ENCODE measurements at places on chromosomes 5 and 9.

GRCh38 chr9:86434039-86434726 lies 80.0 kb upstream of the TUT7 start:
- DNase-seq, result peak; percentile 9

DNA sequence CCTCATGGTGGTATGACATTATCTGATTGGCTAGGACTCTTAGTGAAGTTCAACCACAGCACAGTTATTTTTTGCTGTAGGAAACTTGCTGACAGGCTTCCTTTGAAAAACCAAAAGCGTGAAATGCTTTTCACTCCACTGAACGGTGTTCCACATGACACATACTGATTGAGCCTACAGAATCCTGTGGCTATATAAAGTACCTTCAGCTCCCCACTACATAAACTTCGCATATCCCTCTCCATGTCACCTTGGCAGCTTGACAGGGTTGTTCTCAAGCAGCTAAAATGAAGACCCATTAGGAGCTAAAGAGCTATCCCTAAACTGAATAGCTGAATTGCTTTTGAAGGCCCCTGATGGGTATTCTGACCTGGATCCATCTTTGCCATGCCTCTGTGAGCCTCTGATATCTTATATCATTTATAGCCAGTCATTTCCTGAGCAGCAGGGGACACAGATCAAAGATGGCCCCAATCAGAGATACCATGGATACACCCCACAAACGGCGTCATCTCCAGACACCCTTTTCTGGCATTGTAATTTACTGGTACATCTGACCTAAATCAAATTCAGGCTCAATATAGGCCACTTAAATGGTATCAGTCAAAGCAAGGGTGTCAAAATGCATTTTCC lies 91.5 kb downstream of the APBA1 start:
- DNase-seq, result no peak

GRCh38 chr9:70405808-70406433 lies 8.5 kb downstream of the KLF9 start:
- no peak for DNase-seq

GRCh38 chr5:31317665-31318064 lies 124.2 kb downstream of the CDH6 start:
- DNase-seq, result no peak

GRCh38 chr5:36200513-36200912 lies 41.2 kb downstream of the NADK2 start:
- no peak for DNase-seq

DNA sequence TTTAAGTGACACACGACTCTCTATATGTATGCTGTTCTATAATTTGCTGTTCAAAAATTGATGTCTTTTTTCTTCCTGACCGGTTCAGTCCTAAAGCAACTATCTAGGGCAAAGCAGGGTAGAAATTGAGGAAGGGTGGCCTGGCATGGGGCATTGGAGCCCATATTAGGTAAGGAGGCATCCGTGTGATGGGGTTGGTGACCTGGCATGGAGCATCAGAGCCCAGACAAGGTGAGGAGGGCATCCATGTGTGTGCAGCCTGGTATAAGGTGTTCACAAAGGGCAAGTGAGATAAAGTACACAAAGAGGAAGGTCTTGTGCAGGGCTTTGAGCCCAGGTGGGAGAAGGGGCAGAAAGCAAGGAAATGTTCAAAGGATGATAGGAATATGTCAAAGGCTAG lies 104.9 kb downstream of the PAM start:
- no peak for DNase-seq

DNA sequence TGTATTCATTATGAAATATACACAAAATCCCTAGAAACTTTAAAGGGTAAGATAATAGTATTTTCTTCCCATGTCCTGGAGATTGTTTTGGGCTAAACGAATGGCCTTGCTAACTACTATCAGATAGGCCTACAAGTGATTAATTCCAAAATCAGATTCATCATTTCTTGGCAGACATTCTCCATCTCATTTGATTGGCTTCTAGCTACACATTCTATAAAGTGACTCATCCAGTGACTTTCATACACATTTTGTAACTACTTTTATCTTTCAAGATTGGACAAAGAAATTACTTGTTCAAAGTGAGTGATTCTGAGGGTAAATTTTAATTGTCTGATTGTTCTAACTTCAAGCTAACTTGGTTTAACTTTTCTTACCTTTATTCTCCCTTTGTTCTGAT lies 93.3 kb downstream of the RAPGEF6 start:
- DNase-seq, result no peak

DNA sequence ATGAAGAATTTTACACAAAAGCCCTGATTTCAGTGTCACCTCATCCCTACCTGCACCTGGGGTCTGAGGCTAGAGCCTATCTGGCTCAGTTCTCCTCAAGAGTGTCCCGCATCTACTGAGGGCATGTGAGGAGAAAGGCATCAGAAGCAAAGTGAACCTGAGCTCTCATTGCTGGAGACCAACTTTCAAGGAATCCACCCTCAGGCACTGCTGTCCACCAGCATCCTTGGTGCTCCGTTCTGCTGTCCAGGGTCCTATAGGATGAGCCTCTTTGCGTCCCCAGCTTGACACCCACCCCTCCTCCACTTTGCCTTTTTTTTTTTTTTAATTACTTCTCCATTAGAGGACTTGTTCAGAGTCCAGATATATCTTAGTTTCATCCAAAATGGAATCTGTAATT lies 49.5 kb downstream of the CAMSAP1 start:
- no peak for DNase-seq

DNA sequence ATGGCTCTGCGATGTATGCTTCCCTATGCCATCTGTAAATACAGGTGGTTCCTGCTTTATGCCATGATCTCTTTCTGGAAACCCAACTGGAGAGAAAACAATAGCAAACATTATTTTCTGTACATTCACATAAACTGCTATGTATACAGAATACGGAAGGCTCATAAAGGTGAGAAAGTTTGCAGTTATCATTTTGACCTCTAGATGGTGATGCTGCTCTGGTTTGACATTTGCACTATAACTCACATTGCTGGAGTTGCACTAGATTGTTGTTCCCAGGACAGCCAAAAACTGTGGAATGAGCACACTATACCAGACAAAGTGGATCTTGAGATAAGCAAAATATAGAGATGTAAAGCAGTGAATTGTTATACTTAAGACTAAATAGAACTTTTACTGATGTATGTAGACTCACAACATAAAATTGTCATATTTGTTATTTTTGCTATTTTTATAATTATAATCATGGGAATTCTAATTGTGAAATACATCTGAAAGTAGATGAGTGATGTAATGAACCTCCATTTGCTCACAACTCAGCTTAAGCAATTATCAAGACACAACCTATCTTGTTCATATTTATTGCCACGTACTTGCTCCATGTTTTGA lies 246.5 kb downstream of the PTPRD start:
- no peak for DNase-seq

- no peak for DNase-seq
These were observed 1.4 kb downstream of the PDE4D start for GRCh38 chr5:59891962-59892643.

GRCh38 chr5:129104915-129105455 lies 10.4 kb downstream of the ISOC1 start:
- no peak for DNase-seq

GRCh38 chr9:91787931-91788330 lies 162.1 kb downstream of the ROR2 start:
- no peak for DNase-seq

DNA sequence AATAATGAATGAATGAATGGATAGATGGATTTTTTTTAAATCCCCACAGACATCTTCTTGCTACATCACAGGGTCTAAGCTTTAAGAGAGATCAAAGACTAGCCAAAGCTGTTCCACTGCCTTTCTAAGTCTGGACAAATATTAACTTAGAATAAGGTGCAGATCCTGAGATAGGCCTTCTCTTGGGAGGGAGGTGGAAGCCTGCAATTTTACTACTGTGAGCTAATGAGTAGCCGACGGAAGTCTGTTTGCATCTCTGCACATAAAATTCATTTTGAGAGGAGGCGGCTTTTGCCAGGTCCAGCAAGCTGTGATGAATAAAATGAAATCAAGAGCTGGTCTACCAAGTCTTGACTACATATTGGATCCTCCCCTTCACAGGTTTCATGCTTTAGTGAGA lies 484.9 kb downstream of the TMEM38B start:
- DNase-seq, result no peak

- DNase-seq, result no peak
These were observed 172.5 kb downstream of the CRB2 start for GRCh38 chr9:123528501-123528900.

DNA sequence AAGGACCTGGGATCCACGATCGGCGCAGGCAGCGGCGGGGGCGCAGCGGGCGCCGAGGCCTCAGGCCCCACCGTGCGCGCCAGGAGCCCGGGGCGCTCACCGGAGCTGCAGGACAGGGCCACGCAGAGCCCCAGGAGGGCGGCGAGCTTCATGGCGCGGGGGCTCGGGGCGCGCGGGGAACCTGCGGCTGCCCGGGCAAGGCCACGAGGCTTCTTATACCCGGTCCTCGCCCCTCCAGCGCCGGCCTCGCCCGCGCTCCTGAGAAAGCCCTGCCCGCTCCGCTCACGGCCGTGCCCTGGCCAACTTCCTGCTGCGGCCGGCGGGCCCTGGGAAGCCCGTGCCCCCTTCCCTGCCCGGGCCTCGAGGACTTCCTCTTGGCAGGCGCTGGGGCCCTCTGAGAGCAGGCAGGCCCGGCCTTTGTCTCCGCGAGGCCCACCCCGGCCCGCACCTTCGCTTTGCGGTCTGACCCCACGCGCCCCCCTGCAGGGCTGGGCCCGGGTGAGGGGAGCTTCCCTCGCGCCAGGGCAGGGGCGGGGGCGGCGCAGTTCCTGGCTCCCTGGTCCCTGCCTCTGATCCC lies at the start of gene SCGB3A1:
TSS of gene SCGB3A1 (minus strand) at position 189 of the 577 bp plus-strand sequence. CDS start at position 152, 37 bp downstream.
- no peak for DNase-seq

GRCh38 chr9:135075234-135076142 lies 12.0 kb upstream of the OLFM1 start:
- no peak for DNase-seq

DNA sequence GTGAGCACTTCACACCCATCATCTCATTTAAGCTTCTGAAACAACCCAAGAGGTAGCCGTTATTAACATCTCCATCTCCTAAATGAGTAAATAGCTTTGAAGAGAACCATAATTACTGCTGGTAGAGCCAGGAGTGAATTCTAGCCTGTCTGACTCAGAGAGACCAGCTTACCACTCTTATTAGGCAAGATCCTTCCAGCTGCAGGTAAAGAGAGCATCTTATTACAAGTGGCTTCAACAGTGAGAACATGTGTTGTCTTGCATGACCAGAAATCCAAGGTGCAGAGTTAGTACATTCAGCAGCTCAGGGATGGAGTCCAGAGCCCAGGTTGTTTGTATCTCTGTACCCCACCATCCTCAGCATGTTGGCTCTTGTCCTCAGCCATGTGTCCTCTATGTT lies 10.9 kb upstream of the AFAP1L1 start:
- no peak for DNase-seq

GRCh38 chr5:109939116-109939682 lies 249.5 kb downstream of the MAN2A1 start:
- no peak for DNase-seq

- no peak for DNase-seq
These were observed 923 bp downstream of the C5orf34 start for GRCh38 chr5:43514025-43514424.

- no peak for DNase-seq
These were observed 2.1 kb downstream of the MSANTD3 start for GRCh38 chr9:100428871-100429654.

- no peak for DNase-seq
These were observed 65.6 kb downstream of the TLE4 start for GRCh38 chr9:79637177-79637925.

DNA sequence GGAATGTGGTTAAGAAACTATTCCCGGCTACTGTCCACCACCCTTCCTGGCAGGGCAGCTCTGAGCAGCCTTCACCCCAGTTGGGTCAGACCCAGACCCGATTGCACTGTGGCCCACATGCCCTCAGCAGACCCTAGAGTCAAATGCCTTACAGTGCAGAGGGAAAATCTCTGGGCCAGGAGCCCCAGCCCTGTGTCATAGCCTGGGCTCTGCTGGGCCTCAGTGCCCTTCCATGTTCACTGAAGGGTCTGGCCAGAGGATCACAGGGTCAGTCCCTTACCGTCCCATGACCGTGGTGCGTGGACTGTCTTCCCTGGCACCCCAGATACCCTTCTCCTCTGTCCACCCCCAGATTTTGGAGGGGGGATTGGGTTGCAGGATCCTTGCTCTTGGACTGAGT lies 73.5 kb upstream of the COL5A1 start:
- DNase-seq, result no peak

All from DND-41 (cell line).